Stimulated activated CD4-positive, alpha-beta T cell treated with anti-CD3 and anti-CD28 coated beads, TNF-alpha, amount 100 ng/mL, for 48 hours (primary cell): ENCODE measurements at places on chromosomes 4 and X.

- no peak for DNase-seq
These were observed 58.0 kb upstream of the UNC5C start for GRCh38 chr4:95606739-95607138.

- no peak for DNase-seq
These were observed 454 bp downstream of the LETM1 start for GRCh38 chr4:1855333-1856070.

- DNase-seq: no peak
These were observed 63.4 kb upstream of the TMEM164 start for GRCh38 chrX:109939498-109939897.

DNA sequence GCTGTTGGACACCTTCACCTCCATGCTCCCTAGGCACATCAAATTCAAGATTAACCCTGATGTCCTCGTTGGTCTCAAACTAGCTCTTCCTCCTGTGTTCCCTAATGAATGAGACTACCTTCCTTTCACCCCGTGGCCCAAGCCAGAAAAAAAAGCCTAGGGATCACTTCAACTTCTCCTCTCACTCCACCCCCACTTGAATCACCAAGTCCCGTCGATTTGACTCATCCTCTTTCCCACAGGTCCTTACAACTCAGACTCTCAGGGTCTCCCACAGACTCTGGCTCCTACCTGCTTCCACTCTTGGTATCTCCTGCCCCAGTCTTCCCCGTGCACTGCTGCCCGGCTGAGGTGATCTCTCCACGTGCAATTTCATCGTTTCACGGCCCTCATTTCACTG is 8.5 kb downstream of the SLC25A43 start:
- DNase-seq: no peak

DNA sequence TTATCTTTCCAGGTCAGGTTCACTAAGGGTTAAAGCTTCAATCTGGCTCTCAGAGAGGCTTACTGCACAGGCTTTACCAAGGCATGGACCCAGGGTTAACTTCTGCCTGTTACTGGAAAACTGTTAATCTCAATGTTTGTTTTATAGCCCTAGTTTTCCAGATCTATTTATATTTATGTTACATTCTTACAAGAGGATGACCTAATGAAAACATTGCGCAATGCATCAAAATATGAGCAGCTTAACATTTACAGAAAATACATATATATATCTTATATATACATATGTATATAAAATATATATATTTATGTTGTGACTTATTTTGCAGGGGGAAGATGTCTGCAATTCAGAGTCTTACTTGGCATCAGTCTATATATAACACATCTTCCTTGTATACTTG is 112.3 kb downstream of the PCDH19 start:
- DNase-seq: no peak
